ENCODE measurements at places on chromosomes 5 and 9.

DNA sequence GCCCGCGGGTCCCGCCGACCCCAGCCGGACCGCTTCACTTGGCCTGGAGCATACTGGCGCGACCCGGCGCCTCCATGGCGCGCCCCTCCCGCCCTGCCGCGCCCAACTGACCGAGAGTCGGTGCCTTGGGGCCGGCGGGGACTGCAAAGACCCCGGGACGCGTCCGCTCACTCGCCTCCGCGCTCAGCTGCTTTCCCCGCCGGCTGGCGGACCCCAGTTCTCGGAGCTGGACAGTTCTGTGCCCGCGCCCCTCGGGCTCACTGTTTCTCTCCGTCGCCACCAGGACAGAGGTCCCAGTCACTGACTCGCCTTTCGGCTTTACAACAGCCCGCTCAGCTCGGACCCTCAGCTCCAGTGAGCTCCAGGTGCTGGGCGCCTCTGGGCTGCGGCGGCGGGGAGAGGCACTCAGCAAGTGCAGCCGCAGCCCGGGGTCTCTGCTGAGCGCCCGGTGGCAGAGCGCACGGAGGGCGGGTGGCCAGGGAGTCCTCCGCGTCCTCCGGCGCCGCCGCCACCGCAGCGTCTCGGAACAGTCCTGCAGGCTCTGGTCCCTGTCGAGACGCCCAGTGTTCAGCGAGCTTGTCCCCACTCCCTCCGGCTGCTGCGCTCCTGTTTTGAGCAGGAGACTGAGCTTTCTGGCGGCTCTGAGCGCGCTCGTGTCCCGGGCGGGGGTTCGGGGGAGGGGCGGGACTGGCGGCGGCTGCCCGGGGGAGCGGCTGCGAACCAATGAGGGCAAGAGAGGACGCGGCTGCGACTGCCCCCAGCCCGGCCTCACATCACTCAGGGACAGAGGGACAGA lies at the start of gene SMIM32:
TSS of gene SMIM32 (minus strand) at position 637 of the 796 bp plus-strand sequence. CDS start 638 bp downstream, outside the sequence.
- no peak for DNase-seq

GRCh38 chr5:149679876-149680809 lies 50.0 kb upstream of the PPARGC1B start:
- DNase-seq, result no peak

- no peak for DNase-seq
These were observed 33.3 kb downstream of the TAS2R1 start for GRCh38 chr5:9596824-9597223.

- no peak for DNase-seq
These were observed 106.0 kb downstream of the ARRDC3 start for GRCh38 chr5:91277093-91277626.

- no peak for DNase-seq
These were observed 144.5 kb upstream of the SEMA6A start for GRCh38 chr5:116719106-116719505.

DNA sequence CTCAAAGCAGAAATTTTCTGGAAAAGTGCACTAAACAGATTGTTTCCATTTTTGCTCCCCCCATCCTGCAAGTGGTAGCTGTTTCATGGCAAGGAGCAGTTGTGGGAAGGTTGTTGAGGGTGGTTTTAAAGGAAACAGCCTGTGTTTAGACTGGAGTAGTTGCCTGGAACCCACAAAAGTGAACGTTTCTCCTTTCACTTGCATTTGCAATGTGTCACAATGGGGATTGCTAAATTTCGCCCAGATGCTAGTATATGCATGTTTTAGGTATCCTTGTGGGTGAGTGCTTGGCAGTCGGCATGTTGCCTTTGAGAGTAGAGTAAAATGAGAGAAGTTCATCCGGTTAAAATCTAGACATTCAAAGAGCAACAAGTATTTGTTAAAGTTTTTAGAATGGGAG lies 1099.9 kb upstream of the DMAC1 start:
- no peak for DNase-seq

DNA sequence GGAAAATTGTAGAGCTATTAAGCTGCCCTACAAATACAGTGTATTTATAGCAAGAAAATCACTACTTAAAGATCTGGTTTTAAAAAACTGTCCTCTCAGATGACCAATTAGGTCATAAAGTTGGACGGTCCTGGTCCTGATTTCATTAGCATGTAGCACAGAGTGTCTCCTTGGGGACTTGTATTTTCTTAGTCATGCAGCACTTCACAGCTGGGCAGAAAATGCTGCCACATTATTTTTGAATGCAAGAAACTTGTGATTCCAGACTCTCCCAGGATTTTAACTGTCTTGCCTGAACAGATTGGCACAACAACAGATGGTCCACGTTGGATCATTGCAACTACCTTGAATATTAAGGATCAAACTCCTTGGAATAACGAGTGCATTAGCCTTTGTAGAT lies 348.1 kb upstream of the SGCD start:
- DNase-seq, result no peak

DNA sequence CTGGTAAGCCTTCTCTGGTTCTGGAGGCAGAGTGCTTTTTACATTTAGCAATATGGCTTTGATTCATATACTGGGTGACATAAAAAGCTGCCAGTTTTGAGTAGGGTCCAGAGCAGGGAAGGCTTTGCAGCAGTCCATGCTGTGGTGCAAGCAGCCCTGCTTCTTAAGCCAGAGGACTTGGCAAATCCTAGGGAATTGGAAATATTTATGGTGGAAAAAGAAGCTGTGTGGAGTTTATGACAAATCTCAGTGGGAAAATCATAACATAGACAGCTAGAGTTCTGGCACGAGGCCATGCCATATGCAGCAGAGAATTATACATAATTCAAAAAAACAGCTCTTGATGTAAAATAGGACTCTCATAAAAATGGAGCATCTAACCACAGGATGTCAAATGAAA lies 536.4 kb downstream of the RASEF start:
- DNase-seq, result no peak

- DNase-seq, result no peak
These were observed 37.1 kb upstream of the NTNG2 start for GRCh38 chr9:132124800-132125199.

DNA sequence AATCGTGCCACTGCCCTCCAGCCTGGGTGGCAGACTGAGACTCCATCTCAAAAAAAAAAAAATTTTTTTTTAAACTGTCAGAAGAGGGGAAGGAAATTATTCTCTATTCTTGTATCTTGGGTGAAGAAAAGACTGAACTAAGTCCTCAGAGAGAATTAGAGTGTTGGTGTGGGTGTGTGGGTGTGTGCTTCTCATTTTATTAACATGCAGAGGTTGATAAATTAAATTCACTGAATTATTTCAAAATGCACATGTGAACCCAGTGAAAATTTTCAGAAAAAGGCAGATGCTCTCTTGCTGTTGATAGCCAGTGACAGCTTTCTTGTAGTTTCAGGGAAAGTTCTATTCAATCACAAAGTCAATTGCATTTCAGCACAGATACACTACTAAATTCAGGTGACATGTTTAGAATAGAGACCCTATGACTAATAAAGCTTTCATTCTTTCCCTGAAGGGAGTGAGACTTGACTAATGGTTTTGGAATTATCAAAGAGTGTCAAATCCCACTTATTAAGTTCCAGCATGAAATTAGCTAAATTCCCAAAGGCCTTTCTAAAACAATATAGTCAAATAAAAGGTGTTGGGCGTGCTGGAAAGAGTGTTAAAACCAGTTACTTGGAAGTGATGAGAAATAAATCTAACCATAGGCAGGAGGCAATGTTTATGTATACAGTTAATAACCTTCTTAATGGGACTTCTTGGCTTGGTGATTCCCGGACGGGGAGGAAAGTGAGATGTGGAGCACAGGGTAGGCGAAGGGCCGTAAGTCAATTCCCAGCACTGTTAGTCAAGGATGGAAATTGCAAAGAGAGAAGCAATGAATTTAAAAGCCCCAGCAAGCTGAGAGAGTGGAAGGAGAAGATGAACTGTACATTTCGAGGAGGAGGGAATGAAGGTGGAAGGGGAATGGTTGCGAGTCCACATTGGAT lies 103.2 kb upstream of the SPATA31D4 start:
- DNase-seq, result no peak

DNA sequence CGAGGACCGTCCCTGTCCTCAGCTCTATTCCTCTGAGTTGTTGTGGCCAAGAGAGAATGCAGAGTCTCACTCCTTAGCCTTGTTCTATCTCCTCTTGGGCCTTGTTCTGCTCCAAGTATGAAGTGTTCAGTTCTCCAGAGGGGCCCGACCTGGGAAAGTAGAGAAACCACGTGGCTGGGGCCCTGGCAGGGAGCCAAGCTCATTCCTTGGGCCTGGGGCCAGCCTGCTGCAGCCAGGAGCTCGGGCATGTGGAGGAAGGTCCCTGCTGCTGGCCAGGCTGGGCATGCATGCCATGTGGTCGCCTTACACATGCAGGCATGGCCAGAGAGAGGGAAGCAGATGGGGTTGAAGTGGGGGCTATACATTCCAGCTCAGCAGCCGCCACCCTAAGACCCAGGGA lies 60.7 kb downstream of the COL27A1 start:
- no peak for DNase-seq

DNA sequence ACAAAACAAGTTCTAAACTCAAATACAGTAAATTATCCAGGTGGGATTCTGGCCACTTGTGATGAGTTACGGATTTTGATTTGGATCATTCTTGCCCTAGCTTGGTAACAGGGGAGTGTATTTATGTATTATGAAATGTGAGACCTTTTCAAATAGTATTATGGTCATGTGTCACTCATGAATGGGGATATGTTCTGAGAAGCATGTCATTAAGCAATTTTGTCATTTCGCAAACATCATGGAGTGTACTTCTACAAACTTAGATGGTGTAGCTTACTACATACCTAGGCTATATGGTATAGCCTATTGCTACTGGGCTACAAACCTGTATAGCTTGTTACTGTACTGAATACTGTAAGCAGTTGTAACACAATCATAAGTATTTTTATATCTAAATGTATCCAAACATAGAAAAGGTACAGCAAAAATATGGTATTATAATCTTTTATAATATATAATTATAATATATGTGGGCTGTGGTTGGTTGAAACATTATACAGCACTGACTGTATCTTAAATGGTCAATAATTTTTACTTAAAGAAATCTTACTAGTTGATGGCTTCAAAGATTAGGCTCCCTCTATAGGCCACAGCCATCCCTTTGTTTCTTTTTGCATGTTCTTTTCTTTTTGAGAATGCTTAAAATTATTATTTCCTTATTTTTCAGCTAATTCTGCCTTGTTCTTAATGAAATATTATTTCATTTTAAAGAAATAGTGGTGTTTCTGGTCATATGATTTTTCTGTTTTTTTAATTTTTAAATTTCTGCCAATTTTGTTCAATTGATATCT lies 128.4 kb downstream of the MAST4 start:
- DNase-seq, result no peak

- DNase-seq, result no peak
These were observed 286.9 kb upstream of the CD180 start for GRCh38 chr5:67483453-67484030.

- no peak for DNase-seq
These were observed 641 bp downstream of the ATP6V1G1 start for GRCh38 chr9:114588210-114588609.

DNA sequence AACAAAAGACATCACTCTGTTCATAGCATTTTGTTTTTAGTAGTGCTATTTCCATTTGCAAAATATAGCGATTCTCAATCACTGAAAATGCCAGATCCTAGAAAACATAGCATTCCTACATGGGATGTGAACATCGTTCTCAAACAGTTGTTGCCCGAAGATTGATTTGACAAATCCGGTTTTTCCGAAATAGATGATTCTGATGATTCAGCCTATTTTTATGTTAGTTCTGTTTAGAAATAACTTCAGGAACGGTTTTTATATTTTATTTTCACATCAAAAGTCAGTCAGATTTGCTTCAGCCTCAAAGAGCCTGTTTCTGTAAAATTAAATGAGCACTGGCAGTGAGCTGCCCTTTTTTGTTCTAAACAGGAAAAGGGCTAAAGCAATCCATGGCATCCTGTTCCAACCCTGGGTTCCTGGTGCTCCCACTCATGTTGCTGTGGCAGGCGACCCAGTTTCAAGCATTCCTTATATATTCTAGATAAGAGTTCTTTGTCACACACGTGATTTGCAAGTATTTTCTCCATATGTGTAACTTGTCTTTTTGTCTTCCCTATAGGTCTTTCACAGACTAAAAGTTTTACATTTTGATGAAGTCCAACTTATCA lies 14.2 kb upstream of the PSIP1 start:
- no peak for DNase-seq

GRCh38 chr9:19663570-19663969 lies 125.3 kb downstream of the SLC24A2 start:
- no peak for DNase-seq

GRCh38 chr5:67536866-67537265 lies 340.3 kb upstream of the CD180 start:
- DNase-seq, result no peak

GRCh38 chr9:121865060-121865459 lies 213.6 kb downstream of the DAB2IP start:
- no peak for DNase-seq

- no peak for DNase-seq
These were observed 84.3 kb upstream of the HAND1 start for GRCh38 chr5:154562244-154562880.

DNA sequence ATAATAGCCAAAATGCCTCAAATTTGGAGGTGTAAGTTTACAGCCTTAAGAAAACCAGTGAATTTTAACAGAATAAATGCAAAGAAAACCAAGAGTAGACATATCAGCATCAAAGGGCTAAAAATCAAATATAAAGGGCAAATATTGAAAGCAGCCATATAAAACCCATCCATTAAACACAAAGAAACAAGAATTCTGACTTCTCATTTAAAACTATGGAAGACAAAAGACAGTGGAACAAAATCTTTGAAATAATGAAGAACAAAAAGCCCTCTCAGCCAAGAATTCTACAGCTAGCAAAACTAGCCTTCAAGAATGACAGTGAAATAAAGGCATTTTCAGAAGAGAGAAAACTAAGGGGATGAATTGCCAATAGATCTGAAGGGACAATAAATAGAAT lies 91.3 kb upstream of the FST start:
- DNase-seq, result no peak

DNA sequence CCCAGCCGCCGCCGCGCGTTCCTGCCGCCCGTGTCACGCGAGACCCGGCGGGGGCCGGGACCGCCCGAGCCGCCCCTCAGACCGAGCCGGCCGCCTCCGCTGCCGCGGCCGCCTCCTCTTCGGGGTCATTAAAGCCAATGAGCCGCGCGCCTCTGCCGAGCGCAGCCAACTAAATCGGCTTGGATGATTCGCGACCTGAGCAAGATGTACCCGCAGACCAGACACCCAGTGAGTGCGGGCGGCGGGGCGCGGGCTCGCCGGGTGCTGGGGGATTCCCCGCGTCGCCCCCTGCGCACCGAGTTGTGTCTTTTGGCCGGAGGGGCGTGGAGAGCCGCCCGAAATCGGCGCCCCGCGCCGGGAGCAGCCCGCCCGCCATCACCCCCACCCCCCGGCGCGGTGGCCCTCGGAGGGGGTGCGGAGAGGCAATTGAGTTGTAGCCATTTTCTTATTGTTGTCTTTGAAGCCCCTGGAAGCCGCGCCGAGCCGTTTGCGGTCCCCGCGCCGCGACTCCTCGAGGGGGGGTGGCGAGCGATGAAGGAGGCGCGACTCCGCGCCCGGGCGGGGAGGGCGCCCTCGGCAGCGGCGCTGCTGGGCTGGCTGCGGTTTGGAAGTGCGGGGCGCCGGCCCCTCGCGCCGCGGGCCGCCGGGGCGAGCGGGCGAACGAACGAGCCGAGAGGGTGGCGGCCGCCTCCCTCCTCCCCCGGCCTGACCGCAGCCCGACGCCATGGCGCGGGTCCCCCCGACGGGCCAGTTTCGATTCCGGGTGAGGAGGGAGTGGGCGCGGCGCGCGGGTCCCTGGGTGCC lies 1.0 kb downstream of the TLE4 start:
- peak; percentile 49 for DNase-seq

GRCh38 chr9:131096269-131097125 lies at the start of gene AIF1L:
Gene AIF1L (plus strand): TSS chr9:131096531. CDS start chr9:131096630, 99 bp downstream.
- no peak for DNase-seq

Data from activated T-helper 1 cell treated with anti-CD3 and anti-CD28 coated beads, Interleukin-2, amount 50 U/mL, for 16 hours (primary cell).